ENCODE measurements at places on chromosomes 2 and 18.

GRCh38 chr2:133780099-133780996, 212.1 kb upstream of the NCKAP5 start:
- DNase-seq = no peak

- DNase-seq = no peak
Observed at GRCh38 chr2:233244818-233245217, 6.7 kb upstream of the ATG16L1 start.

DNA sequence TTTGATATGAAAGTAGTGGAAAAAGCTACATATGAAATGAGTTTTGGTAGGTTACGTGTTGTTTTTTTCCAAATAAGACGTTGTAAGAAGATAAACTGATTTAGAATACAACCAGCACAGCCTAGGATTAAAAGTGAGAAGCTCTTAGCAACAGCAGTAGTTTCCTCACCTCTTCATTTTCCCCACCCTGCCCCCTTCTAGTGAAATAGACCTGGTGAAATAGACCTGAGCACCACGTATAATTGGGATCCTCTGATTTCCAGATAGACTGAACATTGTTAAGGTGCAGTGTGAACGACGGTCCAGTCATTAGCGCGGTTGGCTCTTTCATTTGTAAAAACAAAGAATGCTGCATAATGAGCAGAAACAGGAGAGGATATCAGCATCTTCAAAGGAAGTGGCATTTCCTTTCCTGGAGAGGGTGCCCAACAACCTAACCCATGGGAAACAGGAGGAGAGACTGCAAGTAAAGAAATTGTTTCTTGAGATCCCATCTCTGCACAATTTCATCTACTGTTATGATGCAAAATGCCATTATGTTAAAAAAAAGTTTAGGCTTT, 114.3 kb downstream of the FIGN start:
- no peak for DNase-seq

DNA sequence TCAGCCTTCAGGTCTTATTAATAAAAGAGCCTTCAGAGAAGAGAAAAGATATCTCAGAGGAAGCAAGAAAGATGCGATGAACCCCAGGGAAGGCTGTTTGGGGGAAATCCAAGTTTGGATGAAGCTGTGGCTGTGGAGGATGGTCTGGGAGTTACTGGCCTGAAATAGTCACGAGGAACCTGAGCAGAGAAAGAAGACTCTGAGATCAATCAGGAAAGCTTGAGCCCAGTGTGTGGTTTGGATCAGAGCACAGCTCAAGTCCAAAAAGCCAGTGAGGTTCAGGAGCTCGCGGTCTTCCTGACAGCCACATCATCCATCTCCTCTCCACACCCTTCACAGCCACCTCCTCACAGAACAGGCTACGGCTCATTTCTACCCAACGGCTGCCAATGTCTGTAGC, 87.4 kb upstream of the SERPINE2 start:
- no peak for DNase-seq

DNA sequence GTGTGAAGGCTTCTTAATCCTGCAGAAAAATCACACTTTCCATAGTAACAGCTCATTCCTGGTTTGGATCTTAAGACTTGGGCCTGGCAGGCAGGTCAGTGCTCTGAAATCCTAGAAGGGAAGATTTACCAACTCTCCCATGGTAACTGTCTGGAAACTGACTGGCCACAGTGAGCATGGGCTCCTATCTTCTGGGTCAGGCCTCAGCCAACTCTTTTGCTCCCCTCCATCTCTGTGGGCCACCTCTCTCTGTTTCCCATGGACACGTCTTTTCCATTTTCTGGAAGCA, 86.7 kb downstream of the ACAA2 start:
- no peak for DNase-seq

- DNase-seq = no peak
Observed at GRCh38 chr2:200373973-200374416, 67.5 kb downstream of the SPATS2L start.

DNA sequence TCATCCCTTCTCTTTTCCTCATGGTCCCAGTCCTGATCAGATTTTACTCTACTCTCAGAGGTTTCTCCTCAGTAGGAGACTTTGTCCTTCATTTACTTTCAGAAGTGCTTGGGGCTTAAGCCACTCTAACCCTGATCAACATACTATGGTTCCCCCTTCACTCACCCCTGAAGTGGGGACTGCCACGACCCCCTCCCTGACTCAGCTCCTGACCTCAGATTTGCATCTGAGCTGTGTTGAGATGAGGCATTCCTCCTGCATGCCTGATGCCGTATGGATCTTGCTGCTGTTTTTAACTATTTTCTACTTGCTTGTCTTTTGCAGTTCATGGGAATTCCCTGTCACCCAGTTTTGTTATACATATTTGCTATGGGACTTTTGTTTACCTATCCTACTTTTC, 306.7 kb upstream of the CHST9 start:
- no peak for DNase-seq

DNA sequence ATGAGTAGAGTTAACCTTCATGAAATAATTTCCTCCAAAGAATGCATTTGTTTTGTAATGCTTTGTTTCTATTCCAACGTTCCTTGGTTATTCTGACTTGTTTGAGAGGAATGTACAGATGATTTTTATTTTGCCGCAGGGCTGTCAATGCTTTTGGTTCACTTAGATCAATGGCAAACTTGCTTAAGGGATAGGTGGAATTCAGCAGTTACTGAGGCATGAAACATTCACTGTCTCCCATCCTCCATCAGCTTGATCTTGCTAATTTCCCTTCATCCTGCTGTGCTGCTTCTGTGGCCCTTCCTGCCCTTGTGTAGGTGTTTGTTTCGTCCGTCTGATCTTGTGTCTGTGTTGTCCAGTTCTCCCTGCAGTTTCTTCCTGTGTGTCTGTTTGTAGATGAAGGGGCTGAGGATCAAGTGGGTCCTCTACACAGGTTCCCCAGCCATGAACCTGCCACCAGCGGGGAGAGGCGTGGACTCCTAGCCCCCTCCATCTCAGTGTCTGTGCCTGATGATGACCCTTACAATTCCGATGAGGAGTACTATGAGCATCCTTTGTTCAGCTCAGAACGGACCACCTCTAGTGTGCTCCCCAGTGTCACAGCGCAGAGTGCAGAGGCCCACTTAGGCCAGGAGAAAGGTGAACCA, 84.2 kb upstream of the UNC80 start:
- DNase-seq = no peak

- DNase-seq = no peak
Observed at GRCh38 chr2:84768840-84769239, 112.0 kb downstream of the TRABD2A start.

DNA sequence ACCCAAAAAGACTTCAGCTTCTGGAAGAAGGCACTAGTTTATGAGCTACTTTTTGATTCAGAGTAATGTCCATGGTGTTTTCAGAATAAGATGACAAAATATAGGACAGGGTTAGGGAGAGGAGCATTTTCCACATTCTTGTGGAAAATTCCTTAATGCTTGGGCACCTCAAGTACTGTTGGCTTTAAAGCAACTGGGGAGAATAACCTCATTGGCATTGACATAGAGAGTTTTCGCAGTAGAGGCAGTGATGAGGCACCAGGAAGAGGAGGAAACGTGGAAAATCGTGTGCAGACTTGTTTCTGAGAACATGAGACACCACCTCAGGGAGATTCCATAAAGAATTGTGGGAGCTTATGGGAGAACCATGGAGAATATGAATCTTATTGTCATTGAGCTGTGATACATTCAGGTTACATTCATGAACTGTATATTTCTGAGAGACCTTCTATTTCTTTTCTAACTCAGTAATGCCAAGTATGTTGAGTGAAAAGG, 929.0 kb upstream of the NRXN1 start:
- DNase-seq = no peak
